ENCODE measurements at places on chromosomes 7 and 10. TPM values are rescaled to one million over a fixed set of nuclear protein-coding genes. Genes with fewer than 3 reads are reported as not detected.

- no peak for DNase-seq
Measured at GRCh38 chr10:33684211-33684611, 349.7 kb upstream of the NRP1 start.

DNA sequence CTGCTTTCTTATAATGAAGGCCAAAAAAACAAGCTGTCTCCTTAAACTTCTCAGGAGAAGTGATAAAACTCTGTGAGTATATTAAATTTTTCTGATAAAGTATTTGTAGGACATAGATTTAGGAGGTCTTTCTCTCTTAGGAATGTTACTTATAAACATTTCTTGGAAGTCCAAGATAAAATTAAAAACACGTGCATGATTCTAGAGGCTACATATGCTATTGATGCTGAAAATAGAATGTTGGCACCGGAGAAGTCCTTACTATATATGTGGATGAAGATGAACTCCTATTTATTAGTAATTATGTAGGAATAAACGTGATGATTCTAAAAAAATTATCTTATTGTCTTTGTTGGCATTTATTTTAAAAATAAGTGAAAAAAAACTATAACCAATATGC is 241.3 kb upstream of the LRRTM3 start:
- DNase-seq, result no peak

DNA sequence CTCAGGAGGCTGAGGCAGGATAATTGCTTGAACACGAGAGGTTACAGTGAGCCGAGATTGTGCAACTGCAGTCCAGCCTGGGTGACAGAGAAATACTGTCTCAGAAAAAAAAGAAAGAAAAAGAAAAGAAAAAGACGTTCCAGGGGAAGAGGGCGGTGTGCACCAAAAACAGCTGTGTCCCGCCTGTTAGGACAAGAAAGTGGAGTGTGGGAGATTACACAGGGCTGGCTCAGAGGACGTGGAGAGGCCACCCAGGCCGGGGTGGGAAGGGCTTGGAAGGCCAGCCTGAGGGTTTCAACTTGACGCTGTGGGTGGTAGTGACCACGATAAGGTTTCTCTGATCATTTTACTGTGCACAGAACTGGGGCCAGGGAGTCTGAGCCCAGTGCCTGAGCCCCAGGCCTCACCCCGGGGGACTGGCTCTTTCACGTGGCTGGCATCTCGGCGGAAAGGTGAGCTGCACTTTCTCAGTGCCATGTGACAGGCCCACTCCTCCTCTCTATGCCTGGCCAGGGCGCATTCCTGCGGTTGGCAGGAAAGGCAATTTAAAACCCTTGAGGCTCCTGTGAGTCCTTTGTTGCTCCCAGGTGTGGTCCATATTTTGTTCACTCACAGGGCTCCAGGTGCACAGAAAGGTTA is 13.9 kb downstream of the RHBDD2 start:
- DNase-seq, result no peak

DNA sequence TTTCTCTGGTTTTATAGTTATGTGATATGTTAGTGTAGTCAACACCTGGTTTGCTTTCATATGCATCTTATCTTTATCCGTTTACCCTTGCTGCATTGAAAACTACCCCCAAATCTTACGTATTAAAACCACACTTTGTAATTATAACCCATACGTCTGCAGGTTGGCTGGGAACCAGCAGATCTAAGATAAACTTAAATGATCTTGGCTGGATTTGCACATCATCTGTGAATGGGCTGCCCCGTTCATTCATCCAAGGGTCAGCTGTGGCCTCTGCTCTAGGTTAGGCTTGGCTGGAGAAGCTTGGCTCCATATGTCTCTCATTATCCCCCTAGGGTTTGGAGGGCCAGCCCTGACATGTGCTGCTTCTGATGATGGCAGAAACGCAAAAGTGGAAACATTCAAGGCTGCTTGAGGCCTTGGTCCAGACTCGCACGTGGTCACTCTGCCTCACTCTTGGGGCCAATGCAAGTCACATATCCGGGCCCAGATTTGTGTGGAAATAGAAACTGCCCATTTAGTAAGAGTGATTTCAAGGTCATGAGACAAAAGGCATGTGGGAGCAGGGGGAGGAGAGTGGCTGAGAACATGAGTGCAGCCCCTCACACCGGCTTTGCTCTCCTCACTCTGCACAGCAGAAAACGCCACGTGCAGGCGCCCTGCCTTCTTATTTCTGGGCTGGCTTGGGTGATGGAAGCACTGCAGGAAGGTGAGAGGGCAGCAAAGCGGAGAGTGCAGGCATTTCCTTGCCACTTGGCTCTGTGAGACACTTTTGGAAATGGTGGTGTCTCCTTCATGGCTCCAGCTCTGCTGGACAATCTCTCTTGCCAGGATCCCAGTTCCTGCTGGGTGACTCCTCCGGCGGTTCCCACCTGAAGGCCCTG is 553.8 kb downstream of the GLRX3 start:
- no peak for DNase-seq

DNA sequence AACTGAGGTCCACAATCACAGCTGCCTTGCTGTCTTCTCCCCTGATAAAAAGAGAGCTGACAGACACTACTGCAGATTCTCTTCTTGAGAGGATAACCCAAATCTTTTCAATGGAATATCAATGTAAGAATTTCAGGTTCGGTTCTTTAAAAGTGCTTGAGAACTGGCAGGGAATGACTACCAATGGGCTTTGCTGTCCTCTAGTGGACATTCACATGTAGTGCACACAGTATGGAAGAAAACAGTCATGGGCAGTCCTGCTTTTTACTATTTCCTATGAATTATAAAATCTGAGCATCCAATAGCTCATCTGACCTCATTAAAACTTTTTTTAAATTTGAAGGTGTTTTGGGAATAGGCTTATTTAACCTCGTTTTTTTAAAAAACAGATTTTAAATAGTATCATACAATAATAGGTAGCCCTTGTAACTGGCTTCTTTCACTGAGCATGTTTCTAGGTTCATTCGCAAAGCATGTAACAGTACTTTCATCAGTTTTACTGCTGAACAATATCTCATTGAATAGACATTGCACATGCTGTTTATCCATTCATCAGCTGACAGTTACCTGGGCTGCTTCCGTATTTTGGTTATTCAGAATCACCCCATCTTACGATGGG is 18.3 kb downstream of the FZD9 start:
- DNase-seq, result no peak

- DNase-seq, result no peak
Measured at GRCh38 chr7:141161550-141162535, 88.0 kb downstream of the TMEM178B start.

DNA sequence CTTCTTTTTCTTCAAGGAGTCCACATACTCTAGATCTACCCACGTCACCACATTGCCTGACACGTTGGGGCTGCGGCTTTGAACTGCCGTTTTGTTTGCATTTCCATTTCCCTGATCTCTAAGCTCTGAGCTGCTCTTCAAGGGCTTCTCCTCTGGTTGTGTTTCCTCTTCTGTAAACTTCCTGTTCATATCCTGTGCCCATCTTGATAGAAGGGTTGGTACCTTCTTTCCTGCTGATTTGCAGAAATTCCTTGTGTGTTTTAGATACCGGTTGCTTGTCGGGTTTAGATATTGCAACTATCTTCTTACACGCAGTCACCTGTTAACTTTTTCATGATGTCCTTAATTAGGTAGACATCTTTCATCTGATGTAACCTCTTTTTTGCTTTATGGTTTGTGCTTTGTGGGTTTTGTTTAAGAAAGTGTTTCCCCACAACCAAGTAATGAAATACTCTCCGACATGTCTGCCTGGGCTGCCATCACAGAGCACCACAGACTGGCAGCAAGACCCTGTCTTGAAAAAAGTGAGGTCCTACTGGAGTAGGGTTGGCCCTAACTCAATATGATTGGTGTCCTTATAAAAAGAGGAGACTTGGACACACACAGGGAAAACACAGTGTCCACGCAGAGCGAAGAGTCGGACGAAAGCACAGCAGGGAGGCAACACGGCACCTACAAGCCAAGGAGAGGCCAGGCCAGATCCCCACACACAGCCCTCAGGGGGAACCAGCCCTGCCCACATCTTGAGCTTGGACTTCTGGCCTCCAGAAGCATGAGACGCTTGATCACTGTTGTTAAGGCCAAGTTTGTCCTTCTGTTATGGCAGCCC is 99.1 kb upstream of the PDGFA start:
- peak; percentile 75 for DNase-seq

DNA sequence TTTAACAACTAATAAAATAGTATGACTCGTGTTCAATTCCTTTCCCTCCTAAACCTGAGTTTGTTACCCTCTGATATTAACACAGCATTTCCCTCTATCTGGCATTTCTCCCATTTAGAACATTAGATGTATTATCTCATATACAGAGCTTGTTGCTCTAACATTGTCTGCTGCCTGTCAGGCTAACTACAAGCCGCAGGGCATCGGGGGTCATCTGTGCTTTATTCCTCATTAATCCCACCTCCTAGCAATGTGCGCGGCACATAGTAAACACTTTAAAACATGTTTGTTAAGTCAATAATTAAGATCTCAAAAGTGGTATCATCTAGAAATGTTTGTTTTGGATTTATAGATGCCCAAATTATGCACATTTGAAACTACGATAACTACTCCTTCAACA is 52.9 kb upstream of the NEBL start:
- DNase-seq, result no peak

DNA sequence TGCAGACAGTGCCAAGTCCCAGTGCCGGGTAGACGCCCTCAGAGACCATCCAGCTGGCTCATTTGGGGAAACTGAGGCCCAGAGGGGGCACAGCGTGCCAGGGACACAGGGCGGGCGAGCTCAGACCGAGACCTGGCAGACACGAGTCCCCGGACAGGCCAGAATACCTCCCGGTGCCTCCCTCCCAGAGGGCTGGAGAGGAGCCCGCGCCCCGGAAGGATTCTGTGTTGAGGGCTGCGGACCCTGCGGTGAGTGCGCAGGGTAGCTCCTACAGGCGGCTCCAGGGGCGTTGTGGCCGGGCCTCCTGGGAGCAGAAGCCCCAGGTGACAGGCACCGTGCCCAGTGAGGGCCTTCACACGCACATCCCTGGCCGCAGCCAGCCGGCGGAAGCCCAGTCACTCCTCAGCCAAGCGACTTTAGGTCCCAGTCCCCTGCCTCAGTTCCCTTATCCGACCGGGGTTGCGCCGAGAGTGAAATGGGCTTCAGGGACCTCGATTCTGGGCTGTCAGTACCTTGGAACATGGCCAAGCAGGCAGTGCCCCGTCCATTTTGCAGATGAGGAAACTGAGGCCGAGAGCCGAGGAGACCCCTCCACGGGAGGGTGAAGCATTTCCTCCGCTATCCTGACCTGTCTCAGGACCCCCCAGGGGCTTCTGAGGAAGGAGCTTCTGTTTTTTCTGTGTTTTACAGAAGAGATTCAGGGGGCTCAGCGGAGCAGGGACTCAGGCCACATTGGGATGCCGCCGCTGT is 73.6 kb downstream of the ELFN1 start:
- no peak for DNase-seq

DNA sequence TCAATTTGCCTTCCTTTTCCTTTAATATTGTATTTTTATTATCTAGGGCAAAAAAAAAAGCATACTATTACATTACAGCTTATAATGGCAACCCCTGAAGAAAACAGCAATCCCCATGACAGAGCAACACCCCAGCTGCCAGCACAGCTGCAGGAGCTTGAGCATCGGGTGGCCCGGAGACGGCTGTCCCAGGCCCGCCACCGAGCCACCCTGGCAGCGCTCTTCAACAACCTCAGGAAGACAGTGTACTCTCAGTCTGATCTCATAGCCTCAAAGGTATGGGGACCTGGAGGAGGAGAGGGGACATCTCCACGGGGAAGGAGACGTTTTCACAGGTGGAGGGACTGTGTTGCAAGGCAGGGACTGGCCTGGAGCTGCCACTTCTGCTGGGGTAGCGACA is 6.8 kb downstream of the STRA8 start:
- DNase-seq, result no peak

DNA sequence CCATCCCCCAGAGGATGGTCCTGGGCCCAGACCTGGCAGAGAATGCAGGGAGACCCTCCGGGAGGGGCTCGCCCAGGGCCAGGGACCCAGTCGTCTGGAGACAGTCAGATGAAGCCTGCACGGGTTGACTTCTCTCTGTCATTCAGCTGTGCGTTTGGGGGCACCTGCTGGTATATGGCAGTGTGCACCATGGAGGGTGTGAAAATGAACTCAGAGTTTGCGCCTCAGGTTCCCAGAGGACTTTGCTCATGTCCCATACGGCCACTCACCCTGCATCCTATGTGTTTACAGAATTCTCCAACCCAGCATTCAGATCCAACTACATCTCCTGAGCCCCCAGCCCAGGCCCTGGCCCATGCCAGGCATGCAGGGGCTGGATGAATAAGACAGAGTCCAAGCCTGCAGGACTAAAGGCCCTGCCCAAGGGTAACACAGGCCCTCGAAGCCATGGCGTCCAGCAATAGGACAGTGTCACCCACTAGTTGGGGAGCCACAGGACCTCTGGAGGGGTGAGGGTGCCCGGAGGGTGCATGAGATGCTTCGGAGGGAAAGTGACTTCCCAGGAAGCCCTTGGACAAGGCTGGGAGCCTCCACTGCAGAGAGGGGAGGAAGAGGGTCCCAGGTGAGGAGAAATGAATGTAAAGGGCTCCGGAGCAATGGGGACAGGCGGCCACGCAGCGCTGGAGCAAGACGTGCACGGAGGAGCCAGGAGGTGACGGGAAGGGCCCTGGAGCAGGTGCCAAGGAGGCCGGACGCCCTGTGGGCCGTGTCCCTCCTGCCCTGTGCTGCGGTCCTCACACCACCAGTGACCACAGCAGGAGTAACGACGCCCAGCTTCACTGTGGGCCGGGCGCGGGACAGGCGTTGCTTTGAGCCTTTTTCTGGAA is 36.3 kb downstream of the CALML3 start:
- peak; percentile 64 for DNase-seq

DNA sequence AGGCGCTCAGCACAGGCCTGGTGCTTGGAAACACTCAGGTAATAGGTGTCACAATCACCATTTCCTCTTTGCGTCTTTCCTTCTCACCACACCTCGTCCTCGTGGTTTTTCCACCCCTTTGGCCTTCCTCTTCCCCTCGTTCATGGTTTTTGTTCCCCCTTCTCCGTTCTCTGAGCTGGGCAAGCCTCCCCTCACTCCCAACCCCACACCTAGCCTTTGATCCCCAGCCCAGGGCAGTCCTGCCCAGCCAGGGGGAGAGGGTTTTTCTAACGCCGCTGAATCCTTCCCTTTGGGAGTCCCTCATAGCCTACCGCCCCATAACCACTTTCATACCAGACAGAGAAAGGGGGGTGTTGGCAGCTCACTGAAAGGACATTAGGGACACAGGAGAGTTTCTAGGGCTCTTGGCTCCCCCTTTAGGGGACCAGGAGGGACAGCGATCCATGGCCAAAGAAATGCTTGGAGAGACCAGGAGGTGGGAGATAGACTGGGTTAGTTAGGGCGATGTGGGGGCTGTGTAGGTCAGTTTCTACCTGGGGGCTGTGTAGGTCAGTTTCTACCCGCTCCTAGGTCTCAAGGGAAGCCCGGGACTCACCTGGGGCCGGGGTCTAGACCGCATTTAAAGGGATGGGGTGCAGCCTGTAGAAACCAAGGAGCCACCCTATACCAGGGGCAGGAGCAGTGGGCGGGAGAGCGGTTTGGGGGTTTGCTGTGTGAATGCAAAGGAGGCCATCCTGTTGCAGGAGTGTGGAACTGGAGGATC is 1.4 kb downstream of the EPHB4 start:
- DNase-seq, result no peak

The RET gene
- total RNA-seq, result 0.51 TPM

The PAX2 gene
- not detected for total RNA-seq

The CACNA2D1 gene
- total RNA-seq, result 18.2 TPM

Measured in spleen (tissue), 13 donors.